ENCODE measurements at places on chromosomes 6 and 20. TPM values are rescaled to one million over a fixed set of nuclear protein-coding genes. Genes with fewer than 3 reads are reported as not detected.

Gene TREM2
- total RNA-seq, result 7.8 TPM

Gene PDYN
- not detected for total RNA-seq

Gene TRIM31
- total RNA-seq, result 0.22 TPM

Gene QKI
- total RNA-seq, result 121 TPM

Gene APOM
- 4.6 TPM for total RNA-seq

Gene OOEP
- 0.35 TPM for total RNA-seq

Gene SLC17A5
- 15.5 TPM for total RNA-seq

Gene PPP1R14C
- total RNA-seq, result 15.8 TPM
